ENCODE measurements at places on chromosomes 12 and 14. TPM values are rescaled to one million over a fixed set of nuclear protein-coding genes. Genes with fewer than 3 reads are reported as not detected.

MEG3 gene
- total RNA-seq, result not detected

AQP6 gene
- not detected for total RNA-seq

PTPRQ gene
- total RNA-seq, result not detected

SDR9C7 gene
- total RNA-seq, result not detected

C12orf60 gene
- total RNA-seq, result 1.5 TPM

NRL gene
- total RNA-seq, result 2.9 TPM

Measured in T-helper 2 cell treated with Interferon-gamma antibody and Interleukin-4, amounts not matched to agents 100 ng/mL and 5 ng/mL, for 36 hours (primary cell).